ENCODE measurements at places on chromosomes 3 and 15.

DNA sequence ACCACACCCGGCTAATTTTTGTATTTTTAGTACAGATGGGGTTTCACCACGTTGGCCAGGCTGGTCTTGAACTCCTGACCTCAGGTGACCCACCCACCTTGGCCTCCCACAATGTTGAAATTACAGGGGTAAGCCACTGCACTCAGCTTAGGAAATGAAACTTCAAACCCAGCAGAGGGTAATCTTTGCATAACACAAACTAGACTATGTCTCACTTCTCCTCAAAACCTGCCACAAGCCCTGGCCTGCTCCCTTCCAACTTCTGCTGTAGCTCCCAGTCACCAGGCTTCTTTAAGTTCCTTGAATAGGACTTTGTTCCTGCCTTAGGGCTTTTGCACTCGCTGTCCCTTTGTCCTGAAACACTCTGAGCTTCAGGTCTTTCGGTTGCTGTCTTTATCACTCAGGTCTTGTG lies 39.2 kb upstream of the SEMA4B start:
- DNase-seq, result no peak

- DNase-seq, result no peak
Measured at GRCh38 chr3:159804726-159805410, 183.8 kb upstream of the IL12A start.

- no peak for DNase-seq
Measured at GRCh38 chr3:110063178-110063577, 725.8 kb upstream of the DPPA4 start.

DNA sequence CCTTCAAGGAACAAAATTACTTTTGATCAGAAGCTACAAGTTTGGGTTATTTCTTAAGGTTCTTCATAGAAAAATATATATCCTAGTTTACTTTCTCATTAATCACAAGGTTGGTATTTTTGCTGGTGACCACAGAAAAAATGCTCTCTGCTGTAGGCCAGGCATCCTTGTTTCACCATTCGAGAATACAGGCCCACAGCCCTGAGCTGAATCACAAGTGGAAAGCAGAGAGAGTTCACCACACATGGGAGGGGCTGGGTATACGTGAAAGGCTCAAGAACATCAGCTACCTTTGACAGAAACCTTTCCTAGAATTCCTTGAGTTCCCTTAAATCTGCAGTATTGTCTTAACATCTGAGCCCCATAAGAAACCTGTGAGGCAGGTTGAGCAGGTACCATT lies 23.2 kb downstream of the CPEB1 start:
- DNase-seq, result no peak

- no peak for DNase-seq
Measured at GRCh38 chr3:25448750-25449692, 21.0 kb downstream of the RARB start.

DNA sequence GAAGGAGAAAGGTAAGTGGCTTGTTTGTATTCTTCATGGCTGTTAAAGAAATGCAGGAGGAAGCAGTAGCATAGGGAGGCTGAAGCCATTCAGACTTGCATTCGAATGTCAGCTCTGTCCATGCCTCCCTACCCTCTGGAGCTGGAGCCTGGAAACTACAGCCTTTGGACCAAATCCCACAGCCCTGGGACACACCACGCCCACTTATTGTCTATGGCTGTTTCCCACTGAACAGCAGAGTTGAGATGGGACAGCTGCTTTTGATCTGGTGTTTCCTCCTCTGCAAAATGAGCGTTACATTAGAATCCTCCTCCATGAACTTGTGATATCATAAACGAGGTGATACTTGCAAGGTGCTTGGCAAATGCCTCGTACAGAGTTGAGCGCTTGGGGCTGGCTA lies 3.6 kb downstream of the FAM107A start:
- DNase-seq, result no peak

DNA sequence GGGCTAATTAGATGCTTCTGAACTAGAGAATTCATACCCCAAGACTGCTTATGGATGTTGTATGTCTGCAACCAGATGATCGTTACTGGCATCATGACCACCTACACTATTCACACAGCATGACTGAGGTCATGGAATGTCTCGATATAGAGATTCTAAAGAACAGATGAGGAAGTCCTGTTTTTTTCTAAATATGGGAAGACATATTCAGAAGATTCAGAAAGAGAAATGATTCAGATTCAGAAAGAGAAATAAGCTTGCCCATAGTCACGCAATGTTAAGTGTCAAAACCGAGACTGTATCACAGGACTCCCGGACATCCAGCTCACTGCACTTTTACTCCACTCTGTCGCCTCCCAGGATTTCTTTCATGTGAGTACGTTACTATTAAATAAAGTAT lies 136.2 kb downstream of the TPRG1 start:
- no peak for DNase-seq

DNA sequence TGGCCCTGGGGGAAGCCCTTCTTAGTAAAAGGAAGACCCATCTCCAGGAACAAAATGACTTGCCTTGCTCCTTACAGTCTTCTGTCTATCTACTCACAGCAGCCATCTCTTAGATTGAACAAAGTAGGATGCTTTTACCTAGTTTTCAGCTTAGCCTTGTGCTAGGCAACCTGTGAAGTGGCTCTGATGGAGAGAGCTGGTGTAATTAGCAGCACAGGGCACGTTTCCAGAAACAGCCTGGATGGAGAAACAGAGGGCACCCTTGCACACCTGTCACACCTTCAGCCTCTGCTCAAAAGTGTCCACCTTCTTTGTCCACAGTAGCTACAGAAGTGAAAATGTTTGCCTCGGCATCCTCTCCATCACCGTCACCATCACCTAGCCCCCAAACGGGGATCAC lies 292.9 kb downstream of the RORA start:
- DNase-seq, result no peak

GRCh38 chr3:101890716-101891115 lies 41.4 kb downstream of the NFKBIZ start:
- no peak for DNase-seq

GRCh38 chr3:150739877-150740645 lies 22.9 kb downstream of the SIAH2 start:
- DNase-seq, result no peak

- no peak for DNase-seq
Measured at GRCh38 chr3:138195481-138195880, 8.4 kb downstream of the ARMC8 start.

- DNase-seq, result no peak
Measured at GRCh38 chr15:84715441-84716035, 401 bp downstream of the SEC11A start.

- no peak for DNase-seq
Measured at GRCh38 chr3:16618721-16619120, 13.5 kb upstream of the DAZL start.

DNA sequence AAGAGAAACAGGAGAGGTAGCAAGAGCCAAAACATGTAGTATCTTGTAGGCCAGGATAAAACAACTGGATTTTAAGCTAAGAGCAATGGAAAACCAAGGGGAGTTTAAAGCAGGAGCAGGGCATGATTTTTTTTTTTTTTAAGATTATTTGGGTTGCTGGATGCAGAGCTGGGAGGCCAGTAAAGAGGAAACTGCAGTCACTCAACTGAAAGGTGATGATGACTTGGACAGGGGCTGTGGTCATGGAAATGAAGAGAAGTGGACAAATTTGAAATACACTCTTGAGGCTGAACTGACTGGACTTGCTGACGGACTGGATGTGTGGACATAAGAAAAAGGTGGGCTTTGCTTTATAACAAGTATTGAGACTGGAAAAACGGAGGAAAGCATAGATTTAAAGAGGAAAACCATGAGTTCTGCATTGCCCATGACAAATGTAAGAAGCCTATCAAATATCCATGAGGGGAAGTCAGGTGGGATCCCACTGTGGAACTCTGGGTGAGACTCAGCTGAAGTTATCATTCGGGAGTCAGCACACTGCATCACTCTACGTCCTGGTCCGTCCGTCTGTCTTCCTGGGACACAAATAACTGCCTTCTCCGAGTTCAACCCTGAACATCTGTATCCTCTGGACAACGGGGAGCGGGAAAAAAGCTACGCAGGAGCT lies 688 bp downstream of the XPC start:
- DNase-seq, result no peak

DNA sequence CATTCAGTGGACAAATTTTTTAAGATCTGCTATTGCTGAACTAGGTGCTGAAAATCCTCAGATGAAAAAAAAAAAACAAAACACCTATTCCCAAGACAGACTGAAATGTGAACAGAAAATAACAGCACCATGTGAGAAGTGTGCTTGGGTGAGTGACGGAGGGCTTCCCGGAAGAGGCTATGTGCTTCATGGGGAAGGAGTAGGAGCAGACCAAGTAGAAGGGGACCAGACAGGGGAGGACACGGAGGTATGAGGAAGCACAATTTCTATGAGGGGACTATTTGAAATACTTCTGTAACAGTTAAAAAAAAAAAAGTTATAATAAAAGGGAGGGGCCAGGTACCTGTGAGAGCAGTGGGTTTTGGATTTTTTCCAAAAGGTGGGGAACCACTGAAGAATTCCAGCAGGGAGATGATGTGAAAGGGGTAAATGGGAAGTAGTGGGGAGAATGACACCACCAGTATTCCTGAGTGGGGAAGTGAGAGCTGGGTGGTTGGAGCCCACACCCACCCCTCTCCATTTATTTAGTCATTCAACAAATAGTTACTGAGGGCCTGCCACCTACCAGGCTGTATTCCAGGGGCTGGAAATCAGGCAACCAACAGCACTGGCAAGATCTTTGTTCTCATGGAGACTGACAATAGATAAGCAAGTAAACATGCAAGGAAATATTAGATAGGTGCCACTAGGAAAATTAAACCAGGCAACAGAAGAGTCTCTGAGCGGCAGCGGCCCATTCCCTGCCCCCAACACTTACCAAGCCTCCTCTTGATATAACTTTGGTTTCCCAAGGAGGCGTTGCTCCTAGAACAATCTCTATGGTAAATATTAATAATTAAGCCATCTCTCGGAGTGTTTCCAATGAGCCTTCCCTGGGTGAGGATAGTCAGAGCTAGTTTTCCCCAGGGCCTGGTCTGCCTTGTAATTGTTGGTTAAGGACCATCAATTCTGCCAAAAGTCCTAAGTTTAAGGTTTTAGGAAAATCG lies 3.8 kb upstream of the USP3 start:
- no peak for DNase-seq

DNA sequence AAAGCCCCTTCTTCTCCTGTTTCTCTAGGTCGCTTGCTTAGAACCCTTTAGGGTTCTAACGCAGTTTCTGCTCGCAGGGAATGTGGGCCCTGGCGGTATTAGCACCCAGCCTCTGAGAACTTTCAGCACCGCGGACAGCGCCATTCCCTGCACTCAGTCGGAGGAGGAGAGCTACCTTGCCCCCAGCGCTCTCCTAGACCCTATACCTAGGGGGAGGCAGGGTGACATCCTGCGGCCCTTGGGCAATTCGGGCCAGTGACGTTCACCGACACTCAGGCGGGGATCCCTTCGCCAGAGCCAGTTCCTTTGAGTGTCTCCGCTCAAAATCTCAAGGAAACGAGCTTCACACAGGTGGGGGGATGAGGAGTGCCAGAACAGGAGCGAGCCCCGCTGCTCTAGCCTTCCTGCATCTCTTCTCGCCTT lies 1.3 kb downstream of the SLC7A14 start:
- DNase-seq, result peak; percentile 7

GRCh38 chr3:116678853-116679252 lies 30.7 kb upstream of the TUSC7 start:
- no peak for DNase-seq

DNA sequence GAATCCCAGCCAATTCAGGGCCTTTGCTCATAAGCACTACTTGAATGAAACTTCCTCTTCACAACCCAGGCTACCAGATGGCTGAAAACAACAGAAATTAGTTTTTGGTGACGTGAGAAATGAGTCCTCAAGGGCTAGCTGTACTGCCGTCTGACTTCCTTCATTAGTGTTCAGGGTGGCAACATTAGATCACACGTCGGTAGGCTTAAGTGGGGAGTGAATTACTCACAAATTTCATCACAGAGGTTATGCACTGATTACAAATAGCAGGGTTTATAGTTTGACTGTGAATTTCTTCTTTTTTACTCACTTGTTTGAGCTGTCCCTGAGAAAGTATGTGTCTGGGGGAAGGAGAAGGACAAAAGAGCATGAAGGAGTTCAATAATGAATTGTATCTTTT lies 397.2 kb downstream of the GAP43 start:
- DNase-seq, result no peak

GRCh38 chr3:175260145-175260794 lies 401.1 kb downstream of the NAALADL2 start:
- DNase-seq, result no peak

DNA sequence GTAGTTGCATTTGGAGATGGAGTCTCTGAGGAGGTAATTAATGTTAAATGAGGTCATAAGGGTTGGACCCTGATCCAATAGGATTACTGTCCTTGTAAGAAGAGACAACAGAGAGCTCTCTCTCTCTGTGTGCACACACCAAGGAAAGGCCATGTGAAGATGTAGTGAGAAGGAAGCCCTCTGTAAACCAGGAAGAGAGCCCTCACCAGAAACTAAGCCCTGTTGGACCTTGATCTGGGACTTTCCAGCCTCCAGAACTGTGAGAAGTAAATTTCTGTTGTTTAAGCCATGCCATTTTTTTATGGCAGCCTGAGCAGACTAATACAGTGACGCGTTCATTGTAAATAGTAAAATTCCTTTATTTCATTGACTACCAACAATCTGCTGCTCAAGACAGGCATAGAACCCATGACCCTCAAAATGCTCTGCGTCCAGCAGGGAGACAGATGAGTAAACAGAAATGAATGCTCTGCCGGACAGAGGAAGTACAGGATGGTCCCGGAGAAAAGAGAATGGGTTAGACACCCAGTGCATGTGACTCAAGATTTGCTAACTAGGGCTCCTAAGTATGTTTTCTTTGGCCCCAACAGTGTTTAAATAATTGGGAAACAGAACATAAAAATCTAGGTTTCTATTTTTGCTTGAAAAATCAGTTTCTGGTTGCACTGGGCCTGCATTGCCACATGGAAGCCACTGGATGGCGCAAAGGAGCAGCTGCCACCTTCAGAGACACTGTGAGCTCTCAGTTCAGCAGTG lies 37.9 kb upstream of the TNFAIP8L3 start:
- DNase-seq, result no peak

GRCh38 chr3:72255191-72255590 lies 470.2 kb upstream of the PROK2 start:
- DNase-seq, result no peak

DNA sequence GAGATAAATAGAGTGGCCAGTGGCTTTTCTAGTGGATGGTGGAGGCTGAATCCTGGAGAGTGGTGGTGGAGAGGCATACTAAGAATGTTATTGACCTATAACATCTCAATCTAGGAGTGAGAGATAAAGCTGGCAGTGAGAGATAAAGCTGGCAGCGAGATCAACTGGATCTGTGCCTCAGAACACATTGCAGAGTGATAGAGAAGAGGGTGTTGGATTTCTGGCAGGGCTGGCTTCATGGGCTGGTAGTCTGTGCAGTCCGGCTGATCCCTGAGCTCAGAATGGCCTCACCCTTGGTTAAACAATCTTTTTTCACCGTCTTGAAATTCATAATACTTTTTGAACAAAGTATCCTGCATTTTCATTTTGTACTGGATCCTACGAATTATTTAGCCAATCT lies 221.2 kb downstream of the NLGN1 start:
- DNase-seq, result no peak

- DNase-seq, result no peak
Measured at GRCh38 chr3:46959161-46959511, 17.4 kb downstream of the CCDC12 start.

- DNase-seq, result no peak
Measured at GRCh38 chr15:79101866-79102581, 11.4 kb upstream of the RASGRF1 start.

All from T follicular helper cell (primary cell).